ENCODE measurements at places on chromosomes 5 and 9. TPM values are rescaled to one million over a fixed set of nuclear protein-coding genes. Genes with fewer than 3 reads are reported as not detected.

DNA sequence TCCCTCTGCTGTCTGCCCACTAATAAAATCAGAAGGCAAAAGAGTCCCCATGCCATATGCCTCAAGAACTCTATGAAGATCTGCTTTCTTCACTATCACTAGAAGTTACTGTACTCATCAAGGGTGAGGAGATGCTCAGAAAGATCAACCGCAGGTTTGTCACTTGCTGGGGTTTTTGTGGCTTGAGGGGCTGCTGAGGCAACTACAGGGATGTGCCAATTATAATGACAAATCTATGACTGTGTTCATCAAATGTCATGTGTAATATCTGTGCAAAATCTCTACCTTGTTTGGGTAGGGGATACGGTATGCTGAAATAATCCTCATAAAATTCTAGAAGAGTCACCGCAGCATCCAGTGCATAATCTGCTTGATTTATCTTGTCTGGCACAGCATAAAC, 13.0 kb downstream of the ERAP1 start:
- peak; percentile 85 for DNase-seq

The PRELID2 gene
- total RNA-seq = 7.9 TPM

GRCh38 chr9:130607640-130608420, 28.5 kb downstream of the FUBP3 start:
- no peak for DNase-seq

DNA sequence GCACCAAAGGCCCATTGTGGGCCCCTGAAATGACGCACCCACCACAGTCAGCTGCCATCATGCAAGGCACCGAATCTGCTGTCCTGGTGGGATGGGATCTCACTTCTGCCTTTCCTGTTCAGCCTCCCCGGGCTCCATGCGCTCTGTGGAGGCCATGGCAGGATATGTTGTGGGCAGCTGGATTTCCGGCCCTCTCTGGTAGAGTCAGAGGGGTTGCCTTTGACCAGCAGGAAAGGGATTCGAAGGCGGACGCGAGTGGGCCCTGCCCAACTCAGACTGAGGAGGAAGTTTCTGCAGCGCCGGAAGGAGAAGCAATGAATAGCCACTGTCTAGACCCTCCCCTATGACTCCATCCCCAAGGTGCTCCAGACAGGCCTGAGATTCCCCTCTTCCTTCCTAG, 35.5 kb downstream of the GADD45G start:
- no peak for DNase-seq

DNA sequence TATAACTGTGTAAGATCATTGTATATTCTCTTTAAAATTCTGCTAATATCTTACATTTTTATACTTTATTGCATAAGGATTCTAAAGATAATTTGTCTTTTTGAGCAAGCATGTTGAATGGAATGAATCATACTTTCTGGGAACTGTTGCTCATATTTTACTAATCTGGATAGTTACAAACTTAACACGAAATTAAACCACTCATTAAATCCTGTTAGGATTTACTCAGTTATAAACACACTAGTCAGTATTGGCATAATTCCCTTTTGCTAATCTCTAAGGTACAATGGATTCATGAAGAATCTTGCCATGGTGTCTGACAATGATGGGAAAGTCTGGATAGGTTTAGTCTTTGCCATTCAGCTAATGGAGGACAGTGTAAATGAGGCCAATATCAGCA, 338.1 kb upstream of the SMC2 start:
- DNase-seq = no peak

All from natural killer cell treated with Interleukin-12 subunit alpha and Interleukin-12 subunit beta and Interleukin-15 and Interleukin-18, amount 100 ng/mL, for 72 hours (primary cell).